ENCODE measurements at places on chromosomes 13 and 19.

DNA sequence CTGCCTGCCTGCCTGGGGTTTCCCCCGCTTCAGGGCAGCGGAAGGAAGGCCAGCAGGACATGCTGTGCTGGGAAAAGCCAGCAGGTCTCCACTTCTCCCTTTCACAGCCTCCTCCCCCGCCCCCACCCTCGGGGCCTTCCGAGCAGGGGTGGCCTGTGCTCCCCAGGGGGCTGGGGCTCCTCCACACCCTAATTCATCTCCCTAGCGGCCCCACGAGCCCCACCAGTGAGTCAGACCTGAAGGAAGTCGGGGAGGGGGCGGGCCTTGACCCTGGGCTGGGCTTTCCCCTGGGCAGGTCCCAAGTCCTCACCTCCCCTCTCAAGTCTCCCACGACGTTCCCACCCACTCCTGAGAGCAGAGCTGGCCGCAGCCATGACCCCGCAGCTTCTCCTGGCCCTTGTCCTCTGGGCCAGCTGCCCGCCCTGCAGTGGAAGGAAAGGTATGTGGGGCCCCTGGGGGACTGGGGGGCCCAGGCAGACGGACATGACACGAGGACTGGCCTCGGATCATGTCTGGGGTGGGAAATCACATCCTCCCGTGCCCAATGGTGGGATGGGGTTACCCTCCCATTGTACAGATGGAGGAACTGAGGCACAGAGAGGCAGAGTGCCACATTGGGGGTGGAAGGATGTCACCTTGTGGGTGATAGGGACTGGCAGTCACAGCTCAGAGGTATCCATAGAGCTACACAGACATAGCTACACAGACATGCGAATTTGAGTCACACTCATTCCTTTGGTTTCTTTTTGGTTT, at the start of gene EBI3:
TSS of gene EBI3 (plus strand) at position 345 of the 753 bp plus-strand sequence. CDS start at position 373, 28 bp downstream.
- DNase-seq, result no peak

DNA sequence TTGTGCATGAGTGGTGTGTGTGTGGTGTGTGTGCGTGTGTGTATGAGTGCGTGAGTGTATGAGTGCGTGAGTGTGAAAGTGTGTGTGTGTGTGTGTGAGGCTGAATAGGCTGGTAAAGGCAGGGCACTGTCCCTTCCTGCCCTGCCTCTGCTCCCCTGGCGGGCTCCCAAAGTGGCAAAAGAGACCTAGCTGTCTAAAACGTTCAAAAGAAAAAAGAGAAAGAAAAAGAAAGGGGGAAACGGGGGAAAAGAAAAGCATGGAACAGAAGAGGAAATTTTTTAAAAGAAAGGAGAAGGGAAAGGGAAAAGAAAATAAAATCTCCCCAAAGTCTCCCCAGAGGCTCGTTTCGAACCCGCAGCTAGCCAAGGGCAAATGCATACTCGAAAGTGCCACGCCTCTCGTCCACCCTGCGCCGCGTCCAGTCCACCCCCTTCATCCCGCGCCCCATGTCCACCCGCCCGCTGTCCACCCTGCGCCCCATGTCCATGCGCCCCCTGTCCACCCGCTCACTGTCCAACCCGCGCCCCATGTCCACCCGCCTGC, 37.0 kb upstream of the FLT1 start:
- DNase-seq, result no peak

DNA sequence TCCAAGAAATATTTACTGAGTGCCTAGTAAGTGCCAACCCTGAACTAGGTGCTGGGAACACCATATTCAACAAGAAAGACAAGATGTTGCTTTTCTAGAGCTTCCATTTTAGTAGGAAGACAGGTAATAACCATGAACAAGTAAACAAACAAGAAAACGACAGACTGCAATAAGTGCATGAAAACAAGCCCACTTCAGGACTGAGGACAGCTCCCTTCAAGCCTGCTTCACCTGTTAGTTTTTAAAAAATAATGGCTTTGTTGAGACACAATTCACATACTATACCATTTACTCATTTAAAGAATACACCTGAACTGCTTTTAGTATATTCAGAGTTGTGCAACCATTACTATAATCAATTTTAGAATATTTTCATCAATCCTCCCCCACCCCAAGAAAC, 30.4 kb downstream of the CYP4F22 start:
- DNase-seq, result no peak

DNA sequence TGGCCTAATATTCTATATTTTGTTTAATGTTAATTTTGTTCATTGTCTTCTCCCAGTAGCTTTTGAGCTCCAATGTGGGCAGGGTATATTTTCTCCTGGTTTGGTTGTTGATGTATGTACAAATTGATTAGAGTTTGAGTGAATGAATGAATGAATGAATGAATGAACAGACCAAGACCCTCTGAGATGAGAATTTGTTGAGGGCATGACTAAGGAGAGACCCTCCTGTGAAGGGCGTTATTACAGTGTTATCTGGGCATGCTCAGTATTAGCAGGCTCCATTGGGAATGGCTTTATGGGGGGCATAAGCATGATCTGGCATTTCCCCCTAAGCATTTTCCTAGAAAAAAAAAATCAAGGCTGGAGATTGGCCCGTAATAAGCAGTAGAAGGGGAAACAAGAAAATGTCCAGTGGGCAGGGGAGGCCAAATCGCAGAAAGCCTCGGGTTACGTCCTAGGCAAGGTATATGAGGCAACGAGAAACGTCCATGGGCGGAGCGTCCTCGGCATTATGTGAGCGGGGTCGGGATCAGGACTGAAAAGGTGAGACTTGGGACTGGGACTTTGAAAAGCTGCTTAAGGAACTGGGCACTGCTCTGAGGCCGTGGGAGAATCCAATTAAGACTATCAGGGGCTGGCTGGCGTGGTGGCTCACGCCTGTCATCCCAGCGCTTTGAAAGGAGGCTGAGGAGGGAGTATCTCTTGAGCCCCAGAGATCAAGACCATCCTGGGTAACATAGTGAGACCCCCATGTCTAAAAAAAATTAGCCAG, 904 bp upstream of the ARHGAP33 start:
- DNase-seq, result no peak

DNA sequence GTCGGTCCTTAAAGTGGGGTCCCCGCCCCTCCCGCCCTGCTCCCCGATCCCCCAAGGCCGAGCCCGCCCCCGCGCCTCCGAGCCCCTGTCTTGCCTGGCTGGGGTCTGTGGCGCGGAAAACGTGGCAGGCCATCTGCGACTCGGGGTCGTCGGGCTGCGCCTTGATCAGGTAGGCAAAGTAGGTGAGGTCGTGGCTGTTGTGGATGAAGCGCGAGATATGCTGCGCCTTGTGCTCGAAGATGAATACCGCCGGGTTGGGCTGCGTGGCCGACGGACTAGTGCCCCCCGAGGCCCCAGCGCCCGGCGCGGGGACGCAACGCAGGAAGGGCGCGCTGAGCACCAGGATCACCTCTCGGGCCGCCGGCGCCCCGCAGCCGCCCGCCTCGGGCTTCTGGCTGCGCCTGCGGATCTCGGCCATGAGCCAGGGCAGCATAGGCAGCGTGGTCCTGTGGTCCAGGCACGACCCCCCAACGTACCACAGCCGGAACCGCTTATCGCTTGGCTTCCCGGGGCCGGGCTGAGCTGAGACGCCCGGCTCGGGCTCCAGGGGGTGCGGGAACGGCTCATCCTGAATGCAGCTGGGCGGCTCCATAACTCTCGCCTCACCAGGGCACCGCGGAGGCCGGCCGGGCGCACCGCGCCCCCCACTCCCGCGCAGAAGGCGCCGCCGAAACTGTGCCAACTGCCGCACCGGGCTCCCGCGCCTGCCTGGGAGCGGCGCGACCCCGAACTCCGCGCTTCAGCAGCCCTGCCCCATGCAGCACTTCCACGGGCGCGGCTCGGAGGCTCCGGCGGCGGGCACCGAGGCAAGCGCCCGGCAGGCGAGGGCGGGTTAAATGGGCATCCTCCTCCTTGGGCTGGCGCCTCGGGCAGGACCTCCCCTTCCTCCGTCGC, 546 bp downstream of the TBC1D4 start:
- DNase-seq, result no peak

DNA sequence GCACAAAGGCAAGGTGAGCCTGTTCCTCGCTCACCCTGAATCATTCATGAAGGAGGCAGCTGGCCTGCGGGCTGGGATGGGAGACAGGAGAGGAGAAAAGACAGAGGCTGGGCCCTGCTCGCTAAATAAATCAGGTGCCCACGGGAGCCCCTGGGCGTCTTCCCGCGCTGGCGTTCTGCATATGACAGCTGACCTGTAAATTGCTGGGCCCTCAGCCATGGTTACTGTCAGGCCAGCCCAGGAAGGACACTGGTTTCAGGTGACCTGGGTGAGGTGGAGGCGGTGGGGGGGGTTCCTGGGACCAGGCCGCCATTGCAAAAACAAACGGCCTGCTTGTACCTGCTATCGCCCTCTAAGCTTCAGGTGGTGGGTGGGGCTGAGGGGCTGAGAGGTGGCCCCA, 3.4 kb upstream of the PTBP1 start:
- no peak for DNase-seq

DNA sequence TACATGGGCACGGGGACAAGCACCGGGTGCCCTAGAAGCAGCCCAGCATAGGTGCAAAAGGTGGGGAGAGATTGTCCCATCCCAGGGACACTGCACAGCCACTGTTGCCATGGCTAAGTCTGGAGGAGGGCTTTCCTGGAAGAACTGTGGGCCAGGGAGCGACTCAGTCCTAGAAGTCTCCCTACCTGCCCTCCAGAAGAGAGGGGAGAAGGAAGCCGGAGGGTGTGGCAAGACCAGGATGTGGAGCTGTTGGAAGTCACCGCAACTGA, 2.3 kb upstream of the FBN3 start:
- no peak for DNase-seq

GRCh38 chr19:7701654-7702457, at the start of gene FCER2:
Gene FCER2, minus strand, starts transcription at chr19:7702131. Its CDS starts 2,371 bp downstream, at chr19:7699760.
- no peak for DNase-seq

- DNase-seq, result no peak
Measured at GRCh38 chr13:101382701-101383100, 33.6 kb downstream of the NALCN start.

DNA sequence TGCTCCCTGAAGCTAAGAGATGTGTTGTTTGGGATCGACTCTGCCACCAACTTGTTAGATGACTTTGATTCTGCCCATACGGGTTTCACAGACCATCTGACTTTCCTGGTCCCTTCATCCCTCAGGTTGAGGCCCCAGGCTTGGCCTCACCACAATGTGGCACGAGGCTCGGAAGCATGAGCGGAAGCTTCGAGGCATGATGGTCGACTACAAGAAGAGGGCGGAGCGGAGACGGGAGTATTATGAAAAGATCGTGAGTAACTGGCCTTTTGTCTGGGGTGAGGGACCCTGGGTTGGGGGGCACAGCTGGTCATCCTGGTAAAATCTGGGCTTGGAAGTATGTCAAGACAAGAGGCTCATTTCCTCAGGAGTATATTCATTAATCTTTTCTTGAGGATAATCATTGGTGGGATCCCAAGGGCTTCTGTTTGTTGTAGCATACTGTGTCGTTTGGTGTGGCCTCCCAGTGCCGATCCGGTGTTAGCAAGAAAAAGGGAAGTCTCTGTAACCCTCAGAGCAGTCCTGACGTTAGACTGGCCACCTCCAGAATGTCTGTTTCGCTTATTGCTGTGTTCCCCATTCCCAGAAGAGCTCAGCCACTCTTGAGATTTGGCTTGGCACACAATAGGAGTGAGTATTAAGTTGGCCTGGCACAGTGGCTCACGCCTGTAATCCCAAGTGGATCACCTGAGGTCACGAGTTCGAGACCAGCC, 1.4 kb downstream of the CLASRP start:
- no peak for DNase-seq

GRCh38 chr19:1658150-1659083, 6.0 kb upstream of the TCF3 start:
- no peak for DNase-seq

GRCh38 chr13:42834946-42835345, 53.6 kb downstream of the FAM216B start:
- no peak for DNase-seq

DNA sequence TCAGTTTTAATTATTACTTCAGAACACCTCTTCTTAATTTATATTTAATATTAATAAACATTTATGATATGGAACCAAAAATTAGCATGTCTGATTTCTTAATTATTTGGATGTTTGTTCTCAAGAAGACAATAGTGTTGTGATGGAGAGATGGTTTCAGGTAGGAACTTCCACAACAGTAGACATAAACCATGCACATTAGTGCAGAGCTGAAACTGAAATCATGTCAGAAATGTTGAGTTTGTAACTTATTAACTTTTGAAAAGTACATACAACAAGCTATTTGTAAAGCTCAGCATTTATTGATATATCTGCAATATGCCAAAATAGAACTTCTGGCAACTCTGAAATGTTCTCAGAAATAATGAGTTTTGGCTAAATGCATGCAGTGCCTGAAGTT, 11.8 kb upstream of the EDNRB start:
- DNase-seq, result no peak

GRCh38 chr19:23002690-23003422, at the start of gene ZNF728:
Gene ZNF728, minus strand, starts transcription at chr19:23003176. Its CDS starts 146 bp downstream, at chr19:23003030.
- DNase-seq, result peak; percentile 50

DNA sequence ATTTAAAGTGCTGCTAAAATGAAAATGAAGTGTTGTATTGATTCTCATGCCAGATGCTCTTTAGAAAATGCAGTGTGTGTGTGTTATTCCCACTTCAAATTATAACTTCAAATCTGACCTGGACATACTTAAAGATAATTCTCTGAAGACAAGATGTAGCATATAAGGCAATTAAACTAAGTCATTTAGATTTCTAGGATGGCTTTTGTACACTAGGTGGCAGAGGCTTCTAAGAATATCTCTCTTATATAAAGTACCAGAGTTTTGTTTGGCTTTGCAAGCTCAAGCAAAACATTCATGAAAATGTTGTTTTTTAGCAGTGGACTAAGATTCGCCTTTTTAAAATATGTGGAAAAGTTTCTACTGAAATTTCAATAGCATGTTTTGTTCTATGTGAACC, 407.2 kb downstream of the GPC5 start:
- DNase-seq, result no peak

- no peak for DNase-seq
Measured at GRCh38 chr13:38703255-38703654, 16.4 kb downstream of the FREM2 start.

GRCh38 chr13:45544520-45544919, 71.0 kb downstream of the ERICH6B start:
- DNase-seq, result no peak

GRCh38 chr19:14699641-14700040, 9.8 kb downstream of the ZNF333 start:
- no peak for DNase-seq

DNA sequence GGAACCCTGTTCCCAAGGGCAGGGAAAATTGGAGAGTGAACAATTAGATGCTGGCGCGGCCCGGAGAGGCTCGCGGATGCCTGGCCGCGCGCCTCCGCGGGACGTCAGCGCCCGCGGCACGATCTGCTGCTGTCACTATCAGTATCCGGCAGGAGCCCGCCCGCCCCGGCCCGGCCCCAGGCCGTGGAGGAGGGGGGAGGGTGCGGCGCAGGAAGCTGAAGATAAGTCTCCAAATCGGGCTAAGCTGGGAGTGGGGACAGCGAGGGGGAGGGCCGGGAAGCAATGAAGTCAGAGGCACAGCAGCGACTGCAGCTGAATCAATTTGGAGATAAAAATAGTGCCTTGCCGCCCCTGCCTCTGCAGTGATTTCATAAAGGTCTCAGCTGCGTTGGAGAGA, 441.5 kb upstream of the KLF12 start:
- no peak for DNase-seq

Data from LNCaP clone FGC (cell line).